ENCODE measurements at places on chromosomes 3 and 15.

- DNase-seq: no peak
These were observed 21.5 kb downstream of the AGTR1 start for GRCh38 chr3:148718982-148719862.

- no peak for DNase-seq
These were observed 30.1 kb downstream of the FAIM start for GRCh38 chr3:138638641-138639040.

GRCh38 chr15:59590027-59590426, 21.6 kb upstream of the GCNT3 start:
- no peak for DNase-seq

GRCh38 chr3:150079029-150079739, 108.5 kb upstream of the PFN2 start:
- DNase-seq: no peak

- no peak for DNase-seq
These were observed 49.1 kb upstream of the RFX7 start for GRCh38 chr15:56292546-56293316.

- no peak for DNase-seq
These were observed 8.5 kb downstream of the UACA start for GRCh38 chr15:70754862-70755261.

DNA sequence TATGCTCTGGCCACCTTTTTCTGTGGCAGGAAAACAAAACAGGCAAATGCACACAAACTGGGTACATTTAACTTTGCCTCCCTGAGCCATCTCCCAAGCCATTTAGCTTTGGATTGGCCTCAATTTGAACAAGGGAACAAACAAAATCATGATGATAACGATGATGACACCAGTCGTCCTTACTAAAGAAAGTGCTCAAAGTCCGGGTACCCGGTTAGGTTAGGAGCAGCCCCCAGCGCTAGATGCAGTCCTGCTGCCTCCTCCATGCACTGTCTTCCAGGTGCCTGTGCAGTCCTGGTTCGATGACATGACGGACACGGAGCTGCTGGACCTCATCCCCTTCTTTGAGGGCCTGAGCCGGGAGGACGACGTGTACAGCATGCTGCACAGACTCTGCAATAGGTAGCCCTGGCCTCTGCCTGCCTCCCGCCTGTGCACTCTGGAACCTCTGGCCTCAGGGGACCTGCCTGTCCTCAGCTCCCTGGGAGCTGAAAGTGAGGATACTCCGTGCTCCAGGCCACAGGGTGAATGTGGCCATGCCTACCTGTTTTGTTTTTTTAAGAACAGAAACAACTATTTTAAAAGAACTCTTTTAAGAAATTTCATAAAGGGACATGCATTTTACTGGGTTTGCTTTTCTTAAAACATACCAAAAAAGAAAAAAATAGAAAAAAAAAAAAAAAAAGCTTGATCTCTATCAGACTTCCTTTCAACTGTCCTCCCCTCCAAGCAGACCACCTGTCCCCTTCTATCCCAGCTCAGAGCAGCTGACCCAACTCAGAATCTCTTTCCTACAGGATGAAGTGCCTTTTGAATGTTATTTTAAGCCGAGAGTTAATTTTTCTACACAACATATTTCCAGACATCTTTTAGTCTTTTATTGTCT, 9.9 kb upstream of the VILL start:
- DNase-seq: no peak

DNA sequence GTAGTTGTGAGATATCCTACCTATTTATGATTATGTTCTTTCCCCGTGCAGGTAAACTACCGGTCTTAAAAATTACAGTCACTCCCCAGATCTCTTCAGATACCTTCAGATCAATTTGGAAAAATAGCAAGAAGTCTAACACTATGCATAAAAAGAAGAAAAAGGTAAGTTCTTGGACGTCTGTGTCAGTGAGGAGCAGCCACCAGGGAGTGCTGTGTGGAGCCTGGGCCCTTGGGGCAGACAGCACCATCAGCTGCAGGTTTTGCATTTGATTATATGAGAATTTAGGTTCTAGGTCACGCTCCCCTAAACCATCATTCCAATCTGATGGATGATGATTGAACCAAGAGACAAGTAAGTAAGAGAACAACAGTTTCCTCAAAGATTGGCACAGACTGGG, 8.9 kb upstream of the RNF7 start:
- no peak for DNase-seq

DNA sequence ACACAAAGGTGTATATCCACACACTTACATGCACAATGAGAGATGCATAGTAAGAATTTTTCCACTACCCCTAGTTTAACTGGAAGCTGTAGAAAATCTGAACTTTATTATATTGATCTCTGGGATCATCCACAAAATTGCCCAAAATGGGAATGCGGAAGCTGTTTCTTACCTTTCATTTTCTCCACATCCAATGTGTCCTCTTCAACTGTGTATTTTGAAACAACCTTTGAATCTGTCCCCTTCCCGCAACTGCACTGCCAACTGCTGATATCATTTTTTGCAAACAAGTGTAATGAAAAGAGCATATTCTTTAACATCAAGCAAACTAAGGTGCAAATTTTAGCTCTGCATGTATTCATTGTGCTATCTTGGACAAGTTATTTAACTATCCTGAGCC, 427.6 kb upstream of the TPRG1 start:
- DNase-seq: no peak

- no peak for DNase-seq
These were observed 8.7 kb downstream of the ZDHHC19 start for GRCh38 chr3:196202516-196202970.

GRCh38 chr15:75028991-75029377, 5.6 kb downstream of the PPCDC start:
- no peak for DNase-seq

- no peak for DNase-seq
These were observed 18.2 kb upstream of the FHIT start for GRCh38 chr3:61269435-61269834.

DNA sequence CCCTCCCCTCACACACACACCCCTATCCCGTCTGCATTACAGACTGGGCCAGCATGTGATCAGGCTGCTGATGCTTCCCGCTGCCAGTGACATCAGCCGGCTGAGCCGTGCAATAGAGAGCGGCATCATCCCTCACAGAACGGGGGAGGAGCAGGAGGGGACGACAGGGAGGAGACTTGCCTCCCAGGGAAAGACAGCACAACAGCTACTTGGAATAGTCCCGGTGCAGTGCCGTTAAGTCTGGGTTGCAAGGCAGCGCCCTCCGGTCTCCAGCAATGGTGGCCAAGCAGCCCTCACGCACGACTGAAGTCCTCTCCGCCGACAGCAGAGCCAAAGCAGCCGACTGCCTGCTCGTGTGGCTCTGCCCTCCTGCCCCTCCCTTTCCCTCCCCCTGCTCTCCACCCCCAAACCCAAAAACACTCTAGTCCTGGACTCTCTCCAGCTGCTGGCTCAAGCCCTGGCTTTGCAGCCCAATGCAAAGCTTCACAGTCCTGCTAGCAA, 31.5 kb upstream of the RPS17 start:
- peak; percentile 53 for DNase-seq

GRCh38 chr3:149442043-149442442, 32.5 kb upstream of the TM4SF4 start:
- no peak for DNase-seq

GRCh38 chr3:165658027-165658426, 179.2 kb downstream of the BCHE start:
- DNase-seq: no peak

GRCh38 chr3:52703341-52703740, 2.2 kb downstream of the GLT8D1 start:
- no peak for DNase-seq

DNA sequence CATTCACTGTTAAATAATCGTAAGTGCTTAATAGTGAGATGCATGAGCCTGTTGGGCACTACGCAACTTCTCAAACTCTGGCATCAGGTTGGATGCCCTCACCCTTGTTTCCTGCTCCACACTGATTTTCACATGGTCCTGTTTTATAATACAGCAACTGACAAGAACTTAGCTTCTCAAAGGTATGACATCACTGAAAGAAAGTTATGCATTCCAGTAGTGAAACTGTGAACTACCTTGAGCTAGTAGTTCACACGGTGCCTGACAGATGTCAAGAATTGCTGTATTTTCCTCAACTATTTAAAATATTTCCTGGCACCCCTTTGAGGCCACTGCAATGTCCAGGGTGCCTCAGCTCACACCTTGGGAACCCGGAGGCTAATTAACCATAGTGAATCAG, 327.5 kb downstream of the RORA start:
- DNase-seq: no peak

- no peak for DNase-seq
These were observed 43.6 kb downstream of the PDIA5 start for GRCh38 chr3:123110282-123110975.

- DNase-seq: no peak
These were observed 3.5 kb upstream of the EFCC1 start for GRCh38 chr3:128997486-128998133.

- no peak for DNase-seq
These were observed 218.2 kb downstream of the ATP8B4 start for GRCh38 chr15:49900903-49901235.

GRCh38 chr15:94280301-94280700, 48.9 kb downstream of the MCTP2 start:
- DNase-seq: no peak

GRCh38 chr15:60364612-60364924, 33.2 kb downstream of the ANXA2 start:
- DNase-seq: no peak

DNA sequence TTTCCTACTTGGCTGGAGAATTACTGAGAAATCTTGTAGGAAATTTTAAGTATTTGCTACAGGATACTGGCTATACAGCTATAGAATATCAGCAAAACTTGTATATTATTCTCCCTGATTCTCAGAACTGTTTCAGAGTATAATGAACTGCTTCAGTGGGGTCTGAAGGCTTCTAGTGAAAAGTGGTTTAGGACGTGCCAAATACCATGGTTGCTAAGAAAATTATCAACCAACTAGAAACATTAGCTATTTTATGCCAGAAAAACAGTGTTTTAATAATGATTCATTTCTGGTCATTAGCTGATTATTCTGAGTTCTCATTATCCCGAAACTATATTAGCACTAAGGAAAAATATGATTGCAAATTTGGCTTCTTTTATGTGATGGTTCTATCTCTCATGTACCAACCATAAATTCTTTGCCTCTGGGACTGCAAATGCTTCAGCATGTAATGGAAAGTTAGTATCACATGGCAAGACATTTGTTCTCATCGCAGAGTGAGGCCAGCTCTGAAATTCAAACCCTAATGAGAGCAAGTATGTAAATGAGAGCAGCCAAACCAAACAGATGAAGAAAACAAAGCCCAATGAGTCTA, 11.0 kb upstream of the TSC22D2 start:
- DNase-seq: no peak

GRCh38 chr15:36400936-36401585, 178.4 kb upstream of the CDIN1 start:
- DNase-seq: no peak

GRCh38 chr3:187725224-187725623, 20.0 kb downstream of the BCL6 start:
- no peak for DNase-seq

DNA sequence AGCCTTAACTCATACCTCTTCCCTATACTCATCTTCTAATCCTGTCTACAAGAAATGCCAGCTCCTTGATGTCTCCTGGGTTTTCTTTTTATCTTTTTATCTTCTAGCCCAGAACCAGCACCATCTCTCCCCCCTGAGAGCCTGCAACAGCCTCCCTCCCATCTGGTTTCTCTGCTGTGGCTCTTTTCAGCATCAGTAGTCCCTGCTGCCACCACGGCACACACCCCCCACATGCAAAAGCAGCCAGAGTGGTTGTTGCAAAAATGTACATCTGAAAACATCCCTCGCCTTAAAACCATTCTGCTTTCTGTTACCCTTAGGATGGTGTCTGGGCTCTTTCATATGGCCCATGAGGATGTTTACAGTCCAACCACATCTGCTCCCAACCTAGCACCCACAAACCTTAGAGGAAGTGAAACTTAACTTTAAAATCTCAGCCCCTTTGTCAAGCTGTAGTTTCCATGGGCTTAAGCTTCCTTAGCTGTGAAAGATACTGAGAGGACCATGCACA, 775 bp downstream of the TTC21A start:
- DNase-seq: no peak

GRCh38 chr3:190502946-190503345, 10.9 kb upstream of the IL1RAP start:
- DNase-seq: no peak

DNA sequence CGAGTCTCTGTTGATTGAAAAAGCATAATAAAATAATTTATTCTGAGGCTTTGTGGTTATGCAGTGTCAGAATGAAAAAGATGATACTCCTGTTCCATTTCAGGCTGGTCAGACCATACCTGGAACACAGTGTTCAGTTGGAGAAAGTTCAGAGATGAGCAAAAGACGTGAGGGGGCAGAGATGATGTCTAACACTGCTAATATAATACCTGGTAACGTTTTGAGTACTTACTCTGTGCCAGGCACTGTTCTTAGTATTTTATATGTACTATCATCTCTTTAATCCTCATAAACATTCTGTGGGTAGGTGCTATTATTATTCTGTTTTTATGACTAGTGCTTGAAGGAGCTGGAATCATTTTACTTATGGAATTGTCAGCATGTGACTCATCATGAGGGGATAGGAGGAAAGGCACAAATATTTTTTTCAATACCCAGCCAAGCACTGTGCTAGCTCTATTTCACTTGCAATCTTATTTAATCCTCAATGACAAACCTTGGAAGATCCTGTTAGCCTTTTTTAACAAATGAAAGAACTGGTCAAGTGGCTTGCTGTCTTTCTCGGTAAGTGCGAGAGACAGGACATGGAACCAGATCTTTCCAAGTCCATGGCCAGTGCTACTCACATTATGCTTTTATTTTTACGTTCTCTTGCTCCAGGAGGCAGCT, 31.8 kb downstream of the IQGAP1 start:
- no peak for DNase-seq

DNA sequence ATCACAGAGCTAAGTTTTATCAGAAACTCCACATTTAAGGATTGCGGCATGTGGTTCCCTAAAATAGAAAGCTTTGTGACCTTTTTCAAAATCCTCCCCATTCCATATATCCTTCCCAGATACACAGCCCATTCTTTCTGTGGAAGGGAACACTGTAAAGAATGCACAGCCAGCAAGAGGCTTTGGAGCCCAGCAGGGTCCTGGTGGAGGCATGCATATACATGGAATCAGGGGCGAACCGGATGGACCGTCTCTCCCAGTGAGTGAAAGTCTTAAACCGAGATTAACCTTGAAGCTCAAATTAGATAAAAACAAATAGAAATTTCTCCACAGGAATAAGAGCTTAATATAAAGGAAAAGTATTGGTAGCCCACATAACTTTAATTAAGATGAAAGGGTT, 436.2 kb upstream of the MDFIC2 start:
- DNase-seq: no peak

GRCh38 chr3:43372809-43373559, 86.6 kb downstream of the SNRK start:
- DNase-seq: no peak

DNA sequence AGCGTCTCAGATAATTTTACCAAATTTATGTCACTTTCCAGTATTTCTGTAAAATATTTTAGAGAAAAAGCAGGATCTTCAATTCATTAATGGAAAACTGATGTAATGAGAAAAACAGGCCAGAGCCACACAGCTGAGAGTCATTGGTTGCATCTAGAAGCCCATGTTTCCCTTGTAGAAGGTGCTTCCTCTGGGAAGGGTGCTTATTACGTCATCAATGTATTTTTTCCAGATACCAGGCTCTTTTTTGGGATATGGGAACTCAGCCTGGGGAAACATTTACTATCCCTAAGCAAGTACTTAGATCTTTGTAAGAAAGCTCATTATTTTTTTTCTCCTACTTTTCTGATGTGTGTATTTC, 89.1 kb upstream of the PHLDB2 start:
- no peak for DNase-seq
